Activated CD4-positive, alpha-beta T cell treated with anti-CD3 and anti-CD28 coated beads, Interleukin-2, amount 50 U/mL, for 4 hours (primary cell): ENCODE measurements at places on chromosomes 3 and 15.

- DNase-seq: no peak
Measured at GRCh38 chr3:157347577-157348303, 88.9 kb upstream of the PTX3 start.

DNA sequence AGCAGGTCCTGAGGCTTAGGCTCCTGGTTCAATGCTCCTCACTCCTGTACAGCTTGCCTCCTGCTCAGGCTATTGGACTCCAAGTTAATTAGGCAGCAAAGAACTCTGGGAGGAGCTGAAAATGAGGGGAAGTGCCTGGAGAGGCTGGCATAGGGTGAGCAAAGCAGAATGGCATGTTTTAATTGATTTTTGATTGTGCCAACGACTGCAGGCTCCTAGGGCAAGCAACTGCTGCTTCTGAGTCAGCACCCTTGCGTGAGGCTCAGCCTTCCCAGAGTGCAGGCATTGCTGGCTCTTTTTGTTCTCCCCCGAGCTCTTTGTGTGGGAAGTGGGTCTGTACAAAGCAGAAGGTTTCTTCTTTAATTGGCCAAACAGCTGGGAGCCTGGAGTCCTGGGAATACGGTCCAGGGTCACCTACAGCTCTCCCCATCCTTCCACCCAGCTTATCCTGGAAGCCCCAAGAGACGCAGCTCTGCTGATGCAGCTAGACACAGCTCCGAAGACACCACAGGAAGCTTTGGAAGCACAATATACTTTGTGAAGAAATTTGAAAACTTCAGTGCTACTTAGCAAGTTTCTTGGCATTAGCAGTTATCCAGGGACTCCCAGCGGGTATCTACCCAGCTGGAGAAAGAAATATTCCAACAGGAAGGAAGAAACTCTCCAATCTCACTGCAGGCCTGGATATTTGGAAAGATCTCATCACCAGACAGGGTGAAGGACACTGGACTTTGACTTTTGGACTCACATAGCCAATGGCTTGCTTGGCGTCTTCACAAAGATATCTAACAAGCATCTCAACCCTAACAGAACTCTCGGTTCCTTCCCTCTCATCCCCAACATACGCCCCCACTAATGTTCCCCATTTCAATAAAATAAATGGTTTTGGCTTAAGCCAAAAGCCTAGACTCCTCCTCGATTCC lies 76.8 kb downstream of the BDH1 start:
- DNase-seq: no peak

GRCh38 chr3:79285380-79285779 lies 482.4 kb downstream of the ROBO1 start:
- no peak for DNase-seq

DNA sequence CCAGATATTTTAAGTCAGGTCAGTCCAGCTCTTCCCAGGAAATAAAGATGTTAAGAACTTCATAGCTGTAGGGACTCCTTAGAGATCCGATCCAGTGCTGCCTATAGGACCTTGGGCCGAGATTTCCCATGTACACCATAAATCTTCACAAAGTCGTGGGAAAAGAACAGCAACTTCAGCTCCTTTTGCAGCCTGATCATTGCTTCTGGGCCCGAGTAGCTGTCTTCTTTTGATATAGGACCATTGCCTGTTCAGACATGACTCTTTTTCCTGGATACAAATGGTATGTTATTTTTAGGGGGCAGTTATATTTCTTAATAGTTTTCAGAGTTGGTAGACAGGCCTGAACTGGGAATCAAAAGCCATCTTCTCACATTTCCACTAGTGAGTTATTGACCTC lies 20.5 kb downstream of the IL1RAP start:
- no peak for DNase-seq

DNA sequence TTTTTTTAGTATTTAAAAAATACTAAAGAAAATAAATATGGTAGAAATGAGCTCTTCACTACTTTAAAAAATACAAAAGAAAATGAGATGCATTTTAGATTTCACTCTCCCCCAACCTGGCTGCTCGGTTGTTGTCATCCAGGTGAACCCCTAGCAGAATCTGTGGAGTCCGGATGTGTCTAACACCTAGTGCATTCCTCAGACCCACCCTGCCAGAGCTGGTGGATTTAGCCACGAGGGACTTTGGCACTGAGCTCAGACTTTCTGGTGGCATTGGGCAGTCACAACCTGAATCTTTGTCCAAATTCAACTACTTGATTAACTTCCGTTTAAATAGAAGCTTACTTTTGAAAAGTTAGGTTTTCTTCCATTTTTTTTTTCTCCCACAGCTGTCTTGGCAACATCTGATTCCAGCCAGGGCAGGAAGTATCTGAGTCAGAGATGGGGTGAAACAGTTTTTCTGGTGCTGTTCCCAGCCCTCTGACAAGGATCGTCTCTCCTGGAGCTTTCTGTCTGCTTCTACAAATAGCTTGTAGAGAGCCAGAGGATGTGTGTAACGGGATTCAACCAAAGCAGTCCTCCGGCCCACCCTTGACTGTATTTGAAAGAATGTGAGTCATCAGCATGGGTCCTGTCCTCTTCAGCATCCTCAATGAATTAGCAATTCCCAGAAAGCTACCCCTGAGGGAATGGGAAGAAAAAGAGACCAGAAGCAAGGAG lies 301.8 kb upstream of the MCTP2 start:
- no peak for DNase-seq

- no peak for DNase-seq
Measured at GRCh38 chr3:139312959-139313358, 30.9 kb upstream of the MRPS22 start.

DNA sequence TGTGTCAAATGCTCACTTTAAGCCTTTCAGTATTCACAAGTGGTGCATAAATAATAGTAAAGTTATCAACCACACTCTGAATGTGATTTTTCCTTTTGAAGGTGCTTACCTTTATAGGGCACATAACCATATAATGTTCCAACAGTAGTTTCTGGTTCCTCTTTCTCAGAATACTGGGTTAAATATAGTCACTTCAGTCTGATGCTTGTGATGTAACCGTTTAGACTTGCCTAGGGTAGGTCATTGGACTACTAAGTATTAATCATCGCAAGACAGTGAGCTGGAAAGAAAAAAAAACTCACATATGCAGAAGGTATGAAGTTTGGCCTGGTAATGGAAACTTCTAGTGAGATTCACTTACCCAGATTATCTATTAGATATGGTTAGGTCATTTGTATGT lies 1.9 kb downstream of the KBTBD8 start:
- no peak for DNase-seq

GRCh38 chr15:68512052-68512451 lies 66.7 kb upstream of the CORO2B start:
- DNase-seq: no peak
